ENCODE measurements at places on chromosomes 13 and 19.

- DNase-seq = no peak
Measured at GRCh38 chr13:111323549-111323948, 3.1 kb downstream of the TEX29 start.

DNA sequence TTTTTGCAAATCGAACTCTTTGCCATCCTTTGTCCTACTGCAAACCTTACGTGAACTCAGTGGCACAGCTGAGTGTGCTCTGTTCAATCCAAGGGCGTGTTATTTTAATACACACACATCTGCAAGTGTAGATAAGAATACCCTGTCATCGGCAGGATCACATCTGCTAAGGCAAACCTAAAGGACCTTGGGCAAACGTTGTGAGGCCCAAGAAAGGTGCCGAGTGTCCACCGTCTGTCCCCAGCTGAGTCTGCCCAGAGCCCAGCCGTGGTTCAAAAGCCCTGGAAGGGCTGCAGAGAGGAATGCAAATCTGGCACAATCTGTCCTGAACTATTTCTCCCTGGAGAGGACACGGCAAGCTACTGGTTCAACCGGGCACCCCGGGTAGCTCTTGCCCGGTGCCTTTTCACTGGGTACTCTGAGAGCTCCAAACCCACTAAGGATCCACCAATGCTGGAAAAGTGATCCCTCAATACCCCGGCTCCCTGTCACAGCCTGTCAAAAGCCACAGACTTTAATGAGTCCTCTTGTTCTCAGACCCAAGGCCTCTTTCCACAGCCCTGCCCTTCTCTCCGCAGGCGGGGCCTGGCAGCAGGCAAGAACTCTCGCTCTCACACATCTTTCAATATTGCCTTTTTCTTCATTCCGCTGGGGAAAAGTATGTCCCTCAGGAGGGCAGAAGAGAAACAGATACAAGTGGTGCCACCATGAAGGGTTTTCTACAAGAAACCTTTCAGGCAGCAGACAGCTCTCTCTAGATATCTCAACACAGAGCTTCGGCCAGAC lies 17.0 kb downstream of the SLC7A1 start:
- DNase-seq = no peak

GRCh38 chr13:42078128-42078808 lies 29.8 kb downstream of the DGKH start:
- no peak for DNase-seq

DNA sequence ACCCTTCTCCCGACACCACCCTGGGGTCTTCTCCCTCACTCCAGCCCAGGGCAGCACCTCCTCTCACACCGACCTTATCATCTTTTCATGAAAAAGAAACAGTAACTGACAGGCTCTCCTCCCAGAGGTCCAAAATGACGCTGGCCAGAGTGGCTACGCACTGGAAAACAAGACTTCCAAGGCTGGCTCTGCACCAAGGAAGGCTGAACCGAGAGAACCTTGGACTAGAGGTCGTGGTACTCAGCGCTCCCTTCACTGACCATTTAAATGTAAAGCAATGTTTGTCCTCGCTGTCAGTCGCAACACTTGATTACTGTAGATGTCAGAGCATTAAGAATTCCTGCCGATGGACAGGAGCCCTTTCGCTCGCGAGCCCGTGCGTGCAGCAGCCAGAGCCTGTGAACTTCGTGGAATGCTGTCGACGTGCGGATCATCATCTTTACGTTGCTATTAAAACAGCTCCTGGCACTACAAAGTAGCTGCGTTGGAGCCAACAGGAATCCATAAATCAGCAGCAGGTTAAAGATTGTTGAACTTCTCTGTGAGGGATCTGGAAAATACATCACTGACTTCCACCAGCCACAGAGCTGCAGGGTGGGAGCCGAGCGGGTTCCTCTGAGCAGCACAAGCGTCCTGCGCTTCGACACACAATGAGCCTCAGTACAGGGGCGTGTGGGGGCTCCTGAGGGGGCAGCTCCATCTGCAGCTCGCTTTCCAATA lies 125.5 kb upstream of the MCF2L start:
- no peak for DNase-seq

- DNase-seq = no peak
Measured at GRCh38 chr13:50187352-50188029, 172.2 kb downstream of the KCNRG start.

GRCh38 chr19:11025445-11025844 lies 63.8 kb upstream of the LDLR start:
- DNase-seq = no peak

DNA sequence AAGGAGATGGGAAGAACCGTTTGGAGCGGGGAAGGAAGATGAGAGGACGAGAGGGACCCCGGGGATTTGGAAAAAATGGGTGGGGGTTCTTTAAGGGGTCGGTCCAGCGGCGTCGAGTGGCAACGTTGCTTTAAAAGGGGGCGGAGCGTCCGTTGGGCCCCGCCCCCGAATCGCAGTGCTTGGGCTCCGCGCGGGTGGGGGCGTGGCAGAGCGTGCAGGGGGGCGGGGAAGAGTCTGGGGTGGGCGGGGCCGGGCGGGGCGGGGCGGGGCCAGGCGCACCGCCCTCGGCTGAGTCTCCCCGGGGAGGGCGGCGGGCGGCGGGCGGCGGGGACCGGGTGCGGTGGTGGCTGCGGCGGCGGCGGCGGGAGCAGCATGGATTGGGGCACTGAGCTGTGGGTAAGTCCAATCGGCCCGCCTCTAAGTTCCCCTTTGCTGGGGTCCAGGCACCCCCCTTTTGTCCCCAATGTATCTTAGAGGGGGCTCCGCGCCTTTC lies at the start of gene TRIP10:
Gene TRIP10 (plus strand): TSS at position 291 of the 493 bp plus-strand sequence. CDS start 82 bp downstream, at position 373.
- peak; percentile 81 for DNase-seq

GRCh38 chr13:70732611-70733010 lies 624.4 kb upstream of the KLHL1 start:
- no peak for DNase-seq

- peak; percentile 92 for DNase-seq
Measured at GRCh38 chr19:52140032-52140710, 433 bp upstream of the ZNF616 start.

- DNase-seq = peak; percentile 66
Measured at GRCh38 chr19:8208922-8209461, at the start of gene CERS4. CERS4 (plus strand) TSS chr19:8209370; CDS start chr19:8251077, 41,707 bp downstream.

DNA sequence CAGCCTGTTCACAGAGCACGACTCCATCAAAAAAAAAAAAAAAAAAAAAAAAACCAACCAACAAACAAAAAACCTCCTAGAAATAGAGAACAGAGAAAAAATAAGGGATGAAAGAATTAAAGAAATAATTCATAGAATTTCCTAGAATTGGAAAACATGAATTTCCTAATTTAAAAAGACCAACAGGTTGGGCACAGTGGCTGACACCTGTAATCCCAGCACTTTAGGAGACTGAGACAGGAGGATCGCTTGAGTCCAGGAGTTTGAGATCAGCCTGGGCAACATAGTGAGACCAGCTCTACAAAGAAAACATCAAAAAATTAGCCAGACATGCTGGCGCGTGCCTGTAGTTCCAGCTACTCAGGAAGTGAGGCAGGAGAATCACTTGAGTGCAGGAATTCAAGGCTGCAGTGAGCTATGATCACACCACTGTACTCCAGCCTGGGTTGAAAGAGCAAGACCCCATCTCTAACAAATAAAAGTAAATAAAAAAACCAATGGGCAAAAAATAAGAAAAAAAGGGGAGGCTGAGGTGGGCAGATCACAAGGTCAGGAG lies 6.5 kb downstream of the SPART start:
- no peak for DNase-seq

- DNase-seq = no peak
Measured at GRCh38 chr19:17755977-17756670, 4.8 kb downstream of the FCHO1 start.

DNA sequence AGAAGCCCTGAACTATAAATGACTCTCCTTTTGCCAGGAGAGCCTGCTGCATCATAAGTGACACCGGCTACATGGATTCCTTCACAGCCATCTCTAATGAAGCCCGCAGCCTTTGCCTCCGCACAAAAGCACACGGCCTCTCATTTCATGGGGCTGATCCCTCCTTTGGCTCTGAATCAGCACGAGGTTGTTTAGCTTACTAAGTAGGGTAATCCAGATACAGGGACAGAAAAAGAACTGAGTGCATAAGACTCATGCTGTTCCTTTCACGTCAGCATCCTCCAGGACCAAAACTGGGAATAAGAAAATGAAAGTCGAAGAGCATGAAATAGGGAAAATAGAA lies 136.3 kb downstream of the DCT start:
- no peak for DNase-seq

- DNase-seq = no peak
Measured at GRCh38 chr13:96646515-96647211, 347.6 kb downstream of the OXGR1 start.

DNA sequence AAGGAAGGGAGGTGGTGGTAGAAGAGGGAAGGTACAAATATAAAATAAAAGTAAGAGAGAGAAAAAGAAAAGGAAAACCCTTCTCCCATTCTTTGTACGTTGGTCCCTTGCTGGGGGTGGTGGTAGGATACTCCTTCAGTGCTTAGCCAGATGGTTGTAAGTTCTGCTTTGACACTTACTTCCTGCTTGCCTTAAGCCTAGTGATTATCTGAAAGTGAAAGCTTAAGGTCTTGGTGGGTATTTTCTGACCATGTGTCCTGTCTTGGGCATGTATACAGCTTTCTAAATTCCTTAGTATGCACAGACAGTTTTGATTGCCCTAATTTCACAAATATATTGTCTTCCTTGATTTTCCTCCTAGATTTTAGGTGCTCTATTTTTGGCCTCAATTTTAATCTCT lies 314.8 kb downstream of the PCDH17 start:
- DNase-seq = no peak

GRCh38 chr19:34217952-34218817 lies 36.2 kb upstream of the GARRE1 start:
- DNase-seq = peak; percentile 56

DNA sequence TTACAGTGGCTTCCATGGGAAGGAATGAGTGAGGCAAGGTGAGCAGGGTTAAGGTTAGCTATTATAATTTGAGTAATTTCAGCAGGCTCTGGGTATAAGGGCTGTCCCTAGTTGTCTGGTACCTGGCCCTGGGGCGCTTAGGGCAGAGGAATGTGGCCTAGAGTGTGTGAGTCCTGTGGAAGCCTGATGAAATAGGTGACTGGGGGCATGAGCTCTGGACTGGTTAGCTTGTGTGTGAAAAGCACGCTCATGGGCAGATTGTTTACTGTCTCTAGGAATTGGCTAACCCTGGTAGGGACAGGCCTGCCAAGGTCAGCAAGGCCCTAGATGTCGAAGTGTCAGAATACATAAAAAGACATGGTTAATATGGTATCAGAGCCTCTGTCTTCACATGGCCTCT lies 42.5 kb downstream of the SPRYD7 start:
- no peak for DNase-seq

- peak; percentile 26 for DNase-seq
Measured at GRCh38 chr19:54387991-54388801, 23.5 kb upstream of the LAIR1 start.

DNA sequence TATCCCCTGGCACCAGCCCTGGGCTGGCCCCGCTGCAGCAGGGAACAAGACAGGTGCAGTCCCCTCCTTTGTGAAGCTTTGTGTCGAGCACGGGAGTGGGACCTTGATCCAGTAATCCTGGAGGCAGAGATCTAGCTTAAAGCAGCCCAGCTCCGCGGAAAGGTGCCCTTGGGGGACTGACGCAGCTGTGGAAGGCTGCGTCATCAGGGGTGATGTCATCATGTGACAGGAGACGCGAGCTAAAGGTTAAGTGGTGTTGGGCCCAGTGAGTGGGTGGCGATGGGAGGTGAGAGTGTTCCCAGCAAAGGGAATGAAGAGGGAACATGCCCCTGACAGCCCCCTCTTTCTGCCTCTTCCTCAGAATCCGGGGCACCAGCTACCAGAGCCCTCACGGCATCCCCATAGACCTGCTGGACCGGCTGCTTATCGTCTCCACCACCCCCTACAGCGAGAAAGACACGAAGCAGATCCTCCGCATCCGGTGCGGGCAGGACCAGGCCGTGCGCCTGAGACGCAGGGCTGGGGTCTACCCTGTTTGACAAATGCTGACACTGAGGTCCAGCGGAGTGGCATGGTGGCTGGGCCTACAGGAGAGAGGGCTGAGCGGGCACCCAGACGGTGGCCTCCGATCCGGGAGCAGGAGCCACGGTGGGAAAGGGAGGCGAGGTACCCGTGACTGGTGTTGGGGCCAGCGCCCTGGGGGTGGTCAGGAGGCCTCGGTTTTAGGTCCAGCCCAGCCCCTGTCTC lies 2.6 kb downstream of the LHB start:
- DNase-seq = no peak

- no peak for DNase-seq
Measured at GRCh38 chr19:31419871-31420445, 70.7 kb upstream of the TSHZ3 start.

DNA sequence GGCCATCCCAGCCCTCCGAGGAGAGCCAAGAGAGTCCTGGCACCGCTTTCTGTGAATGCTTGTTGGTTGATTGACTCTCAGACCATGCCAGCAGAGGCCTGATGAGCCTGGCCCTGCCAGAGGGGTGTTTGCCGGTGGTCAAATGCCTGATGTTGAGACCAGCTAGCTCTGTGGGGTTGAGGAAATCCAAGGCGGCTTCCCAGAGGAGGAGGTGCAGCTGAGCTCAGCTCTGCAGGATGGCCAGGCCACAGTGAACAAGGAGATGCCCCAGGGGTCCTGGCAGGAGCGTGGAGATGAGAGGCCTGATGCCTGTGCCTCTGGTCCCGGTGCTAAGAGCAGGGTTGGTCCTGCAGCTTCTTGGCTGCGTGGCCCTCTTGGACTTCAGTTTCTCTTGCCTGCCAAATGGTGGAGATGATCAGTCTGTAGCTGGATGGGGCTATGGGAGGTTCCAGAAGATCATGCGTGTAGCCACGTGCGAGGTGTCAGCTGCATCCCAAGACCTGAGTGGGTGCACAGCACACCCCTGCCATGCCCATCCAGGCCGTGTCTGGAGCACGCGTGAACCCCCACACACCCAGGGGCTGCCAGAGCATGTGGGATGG lies 16.8 kb downstream of the NFIC start:
- DNase-seq = no peak

DNA sequence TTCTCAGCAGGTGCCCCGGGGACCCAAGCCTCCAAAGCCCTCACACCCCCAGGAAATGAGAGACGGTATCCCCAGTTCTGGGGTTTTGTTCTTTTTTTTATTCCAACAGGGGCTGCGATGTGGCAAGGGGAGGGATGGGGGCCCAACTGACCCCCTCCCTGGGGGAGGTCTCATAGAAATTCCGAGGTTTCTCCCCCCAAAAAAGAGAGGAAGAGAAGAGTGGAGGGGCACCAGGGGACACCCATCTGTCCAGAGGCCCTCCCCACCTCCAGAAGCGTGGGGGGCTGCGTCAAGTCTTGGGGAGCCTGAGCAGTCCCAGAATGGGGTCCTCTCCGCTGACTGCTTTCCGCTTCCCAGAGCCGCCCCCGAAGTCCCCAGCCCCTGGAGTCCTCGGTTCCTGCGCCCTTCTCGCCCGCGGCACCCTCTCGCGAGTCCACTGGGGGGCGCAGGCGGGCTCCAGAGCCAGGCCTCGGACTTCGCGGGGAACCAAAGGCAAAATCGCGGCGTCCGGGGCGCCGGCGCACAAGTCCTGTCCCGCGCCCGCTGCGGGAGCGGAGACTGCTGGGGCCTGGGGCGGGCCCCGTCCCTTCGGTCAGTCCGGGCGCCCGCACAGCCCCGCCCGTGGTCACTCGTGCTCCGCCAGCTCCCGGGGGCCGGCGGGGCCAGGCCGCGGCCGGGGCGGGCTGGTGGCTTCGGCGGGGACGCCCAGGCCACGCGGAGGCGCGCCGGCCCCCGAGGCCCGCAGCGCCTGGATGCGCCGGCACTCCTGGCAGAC lies 4.4 kb upstream of the ATP1A3 start:
- DNase-seq = peak; percentile 43

- DNase-seq = peak; percentile 19
Measured at GRCh38 chr13:25281193-25281934, 5.9 kb downstream of the MTMR6 start.
